NCI-H774 (cell line): ENCODE measurements at places on chromosomes 12 and 14.
A peak's percentile ranks its signal among the peaks of the same experiment; 100 is the strongest.

GRCh38 chr14:76786601-76787000 lies 25.3 kb downstream of the VASH1 start:
- DNase-seq = no peak

GRCh38 chr12:131415781-131416180 lies 295.1 kb upstream of the SFSWAP start:
- DNase-seq = no peak

DNA sequence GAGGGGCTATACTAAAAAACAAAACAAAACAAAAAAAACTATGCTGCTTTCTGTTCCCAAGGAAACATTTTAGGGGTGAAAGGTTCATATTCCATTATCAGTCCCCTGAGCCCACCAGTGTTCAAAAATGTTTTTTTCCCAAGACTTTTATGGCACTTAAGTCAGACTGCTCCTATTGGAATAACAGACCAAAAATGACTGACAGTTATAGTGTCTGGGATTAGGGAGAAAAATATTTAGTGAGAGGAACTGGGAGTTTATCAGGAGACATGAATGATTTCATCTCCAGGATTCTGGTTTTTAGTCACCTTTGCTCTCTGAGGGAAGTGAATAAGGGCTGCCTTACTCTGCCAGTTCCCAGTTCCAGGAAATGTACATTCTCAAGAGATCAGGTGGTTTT lies 68.0 kb downstream of the PDE3A start:
- DNase-seq = no peak

GRCh38 chr12:40622246-40622838 lies 69.9 kb upstream of the CNTN1 start:
- peak; percentile 49 for DNase-seq

GRCh38 chr12:125185740-125186470 lies 120.7 kb downstream of the AACS start:
- DNase-seq = peak; percentile 57

DNA sequence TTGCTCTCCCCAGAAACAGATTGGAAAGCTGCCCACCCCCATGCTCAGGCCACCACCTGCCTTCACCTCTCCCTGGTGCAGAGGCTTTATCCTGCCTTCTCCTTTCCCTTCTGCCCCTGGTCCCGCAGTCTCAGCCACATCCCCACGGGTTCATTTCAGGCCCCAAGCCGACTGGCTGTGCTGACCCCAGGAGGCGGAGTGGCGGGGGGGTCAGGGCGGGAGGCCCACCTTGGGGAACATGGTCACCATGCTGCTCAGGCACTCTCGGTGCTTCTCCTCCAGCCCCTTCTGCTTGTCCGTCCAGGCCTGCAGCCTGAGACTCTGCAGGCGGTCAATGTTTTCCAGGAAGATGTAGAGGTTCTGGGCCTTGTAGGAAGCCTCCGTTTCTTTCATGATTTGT lies 6.9 kb downstream of the FAM186B start:
- DNase-seq = no peak

- DNase-seq = no peak
These were observed 227.1 kb downstream of the GLT1D1 start for GRCh38 chr12:129080391-129080790.

- DNase-seq = no peak
These were observed 594.7 kb downstream of the CCER1 start for GRCh38 chr12:90360300-90360699.

- no peak for DNase-seq
These were observed 155.7 kb downstream of the DPF3 start for GRCh38 chr14:72738161-72738611.

DNA sequence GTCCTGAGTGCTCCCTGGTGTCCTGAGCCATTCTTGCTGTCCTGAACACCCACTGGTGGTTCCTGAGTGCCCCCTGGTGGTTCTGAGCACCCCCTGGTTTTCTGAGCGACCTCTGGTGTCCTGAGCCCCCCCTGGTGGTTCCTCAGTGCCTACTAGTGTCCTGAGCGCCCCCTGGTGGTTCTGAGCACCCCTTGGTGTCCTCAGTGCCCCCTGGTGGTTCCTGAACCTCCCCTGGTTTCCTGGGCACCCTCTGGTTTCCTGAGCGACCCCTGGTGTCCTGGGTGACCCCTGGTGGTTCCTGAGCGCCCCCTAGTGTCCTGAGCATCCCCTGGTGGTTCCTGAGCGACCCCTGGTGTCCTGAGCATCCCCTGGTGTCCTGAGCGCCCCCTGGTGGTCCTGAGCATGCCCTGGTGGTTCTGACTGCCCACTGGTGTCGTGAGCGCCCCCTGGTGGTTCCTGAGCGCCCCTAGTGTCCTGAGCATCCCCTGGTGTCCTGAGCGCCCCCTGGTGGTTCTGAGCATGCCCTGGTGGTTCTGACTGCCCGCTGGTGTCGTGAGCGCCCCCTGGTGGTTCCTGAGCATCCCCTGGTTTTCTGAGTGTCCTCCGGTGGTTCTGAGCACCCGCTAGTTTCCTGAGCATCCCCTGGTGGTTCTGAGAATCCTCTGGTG lies 473.1 kb downstream of the TMEM121 start:
- no peak for DNase-seq

DNA sequence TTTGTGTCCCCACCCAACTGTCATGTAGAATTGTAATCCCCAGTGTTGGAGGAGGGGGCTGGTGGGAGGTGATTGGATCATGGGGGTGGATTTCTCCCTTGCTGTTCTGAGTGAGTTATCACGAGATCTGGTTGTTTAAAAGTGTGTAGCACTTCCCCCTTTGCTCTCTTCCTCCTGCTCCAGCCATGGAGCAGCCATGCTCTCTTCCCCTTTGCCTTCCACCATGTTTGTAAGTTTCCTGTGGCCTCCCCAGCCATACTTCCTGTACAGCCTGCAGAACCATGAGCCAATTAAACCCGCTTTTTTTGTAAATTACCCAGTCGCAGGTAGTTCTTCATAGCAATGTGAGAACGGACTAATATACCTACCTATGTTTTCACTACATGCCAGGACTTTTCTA lies 2.6 kb upstream of the POC1B start:
- DNase-seq = no peak

- DNase-seq = no peak
These were observed 28.8 kb upstream of the DLGAP5 start for GRCh38 chr14:55220230-55220629.

GRCh38 chr14:77599889-77600288 lies 16.5 kb downstream of the SPTLC2 start:
- DNase-seq = no peak

DNA sequence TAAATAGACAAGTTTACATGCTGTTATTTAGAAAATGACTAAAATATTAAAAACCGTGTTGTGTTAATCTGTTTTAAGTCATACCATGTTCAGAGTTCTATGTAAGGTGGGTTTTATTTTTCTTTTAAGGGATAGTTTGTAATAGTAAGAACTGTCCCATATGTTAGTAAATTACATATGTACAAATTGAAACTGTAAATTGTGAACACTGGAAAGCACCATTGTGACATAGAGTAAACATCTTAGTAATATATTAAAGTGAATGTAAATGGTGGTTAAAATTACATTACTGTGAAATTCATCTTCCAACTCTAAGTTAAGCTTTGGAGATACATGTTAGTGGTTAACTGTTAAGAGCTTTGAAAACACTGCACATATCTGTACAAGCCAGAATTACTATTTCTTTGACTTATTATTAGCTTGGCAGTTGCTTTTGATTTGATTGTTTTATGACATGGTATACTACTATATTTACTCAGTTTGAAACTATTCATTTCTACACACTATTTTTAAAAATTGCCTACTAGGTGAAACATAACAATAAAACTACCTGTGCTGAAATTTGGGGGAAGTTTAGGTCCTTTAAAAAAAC lies 27.4 kb upstream of the DIP2B start:
- no peak for DNase-seq

DNA sequence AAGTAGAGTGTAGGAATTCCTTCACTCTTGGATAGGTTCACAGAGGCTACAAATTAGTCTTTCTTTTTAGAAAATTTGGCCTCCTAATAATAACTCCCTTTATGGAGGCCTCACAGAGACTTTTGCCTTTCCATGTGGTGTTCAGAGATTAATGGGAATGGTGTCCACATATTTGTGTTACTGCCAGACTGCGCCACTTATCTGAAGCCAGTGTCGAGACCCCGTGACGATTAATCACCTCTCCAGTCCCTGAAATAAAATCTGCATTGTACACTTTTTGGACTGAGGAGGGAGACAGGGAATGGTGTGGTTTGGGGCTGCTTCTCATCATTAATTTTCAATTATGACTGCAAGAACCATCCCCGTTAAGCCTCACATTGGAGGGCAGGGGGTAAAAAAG lies 980.5 kb downstream of the FLRT2 start:
- no peak for DNase-seq

DNA sequence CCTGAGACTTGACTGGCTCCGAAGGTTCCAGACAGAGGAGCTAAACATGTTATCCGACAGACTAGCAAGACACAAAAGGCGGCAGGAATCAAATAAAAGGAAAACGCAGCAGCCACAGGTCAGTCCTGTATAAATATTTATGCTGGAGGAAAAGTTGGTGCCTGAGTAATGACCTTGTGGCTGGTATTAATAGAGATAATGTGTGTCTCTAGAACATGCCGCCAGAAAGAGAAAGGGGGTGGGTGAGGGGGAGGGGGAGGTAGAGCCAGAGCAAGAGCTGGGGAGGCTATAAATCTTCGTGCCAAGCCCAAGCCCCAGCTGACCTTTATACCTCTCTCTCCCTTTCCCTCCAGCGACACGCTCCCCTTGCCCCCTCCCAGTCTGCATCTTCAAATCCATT lies 590.4 kb downstream of the MED13L start:
- no peak for DNase-seq

DNA sequence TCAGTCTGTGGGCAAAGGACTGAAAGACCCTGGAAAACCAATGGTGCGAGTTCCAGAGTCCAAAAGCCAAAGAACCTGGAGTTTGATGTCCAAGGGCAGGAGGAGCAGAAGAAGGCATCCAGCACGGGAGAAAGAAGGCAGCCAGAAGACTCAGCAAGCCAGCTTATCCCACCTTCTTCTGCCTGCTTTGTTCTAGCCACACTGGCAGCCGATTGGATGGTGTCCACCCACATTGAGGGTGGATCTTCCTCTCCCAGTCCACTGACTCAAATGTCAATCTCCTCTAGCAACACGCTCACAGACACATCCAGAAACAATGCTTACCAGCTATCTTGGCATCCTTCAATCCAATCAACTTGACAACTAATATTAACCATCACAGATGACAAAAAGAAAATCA lies 57.2 kb upstream of the CAPRIN2 start:
- DNase-seq = no peak

DNA sequence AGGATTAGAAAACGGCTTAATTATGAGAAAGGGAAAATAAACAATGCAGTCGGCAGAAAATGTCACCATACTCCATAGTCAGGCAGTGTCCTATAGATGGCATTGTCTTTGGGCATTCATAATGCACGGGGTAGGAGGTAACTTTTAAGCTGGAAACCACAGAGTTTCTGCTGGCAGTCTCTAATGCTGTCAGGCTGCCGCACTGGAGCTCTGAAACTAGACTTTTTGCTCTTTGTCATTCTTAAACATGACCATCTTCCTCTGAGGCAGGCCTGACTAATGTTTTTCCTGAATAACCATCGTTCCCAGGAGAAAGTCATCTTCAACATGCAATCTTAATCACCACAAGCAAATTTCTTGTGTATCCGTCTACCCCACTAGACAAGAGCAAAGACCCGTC lies 108.8 kb downstream of the ETNK1 start:
- DNase-seq = no peak

- peak; percentile 20 for DNase-seq
These were observed 123.4 kb downstream of the CCDC91 start for GRCh38 chr12:28313631-28314030.

- no peak for DNase-seq
These were observed 746.6 kb downstream of the LRFN5 start for GRCh38 chr14:42353315-42353714.

DNA sequence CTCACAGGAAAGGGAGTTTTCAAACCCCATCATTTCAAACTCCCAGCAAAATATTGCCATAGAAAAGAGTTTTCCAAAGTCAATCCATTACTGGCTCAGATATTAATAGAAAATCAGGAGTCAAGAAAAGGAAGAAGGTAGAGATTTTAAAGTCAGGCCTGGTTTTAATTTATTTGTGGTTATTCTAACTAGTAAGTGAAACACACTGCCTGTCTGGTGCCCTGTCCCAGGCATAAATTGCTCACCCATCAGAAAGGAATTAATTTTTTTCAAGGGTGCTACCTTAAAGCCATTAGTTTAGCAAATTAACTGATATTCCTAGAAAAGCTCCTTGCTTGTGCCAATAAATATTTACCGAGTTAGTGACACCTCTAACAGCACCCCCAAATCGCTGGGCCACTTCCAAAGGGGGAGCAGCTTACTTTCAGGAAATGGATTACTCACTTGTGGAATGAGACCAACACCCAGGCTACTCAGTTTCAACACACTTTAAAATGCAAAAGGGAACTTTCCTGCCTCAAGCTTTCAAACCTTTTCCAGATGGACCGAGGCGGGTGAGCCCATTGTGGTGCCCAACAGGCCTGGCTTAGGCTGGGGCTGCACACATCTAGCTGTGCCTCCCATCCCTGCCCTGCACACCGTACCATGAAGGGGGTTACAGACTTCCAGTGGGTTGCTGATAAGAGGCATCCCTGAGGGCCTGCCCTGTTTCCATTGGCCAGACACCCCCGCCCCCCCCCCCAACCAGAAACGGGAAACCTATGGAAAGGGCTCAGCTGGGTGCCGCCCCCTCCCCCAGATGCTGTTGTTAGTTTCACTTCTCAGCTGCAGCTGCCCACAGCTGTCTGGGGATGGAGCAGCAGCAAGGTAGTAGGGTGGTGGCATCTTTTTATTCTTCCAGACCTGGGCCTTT lies 117.2 kb downstream of the SAMD4A start:
- DNase-seq = no peak

DNA sequence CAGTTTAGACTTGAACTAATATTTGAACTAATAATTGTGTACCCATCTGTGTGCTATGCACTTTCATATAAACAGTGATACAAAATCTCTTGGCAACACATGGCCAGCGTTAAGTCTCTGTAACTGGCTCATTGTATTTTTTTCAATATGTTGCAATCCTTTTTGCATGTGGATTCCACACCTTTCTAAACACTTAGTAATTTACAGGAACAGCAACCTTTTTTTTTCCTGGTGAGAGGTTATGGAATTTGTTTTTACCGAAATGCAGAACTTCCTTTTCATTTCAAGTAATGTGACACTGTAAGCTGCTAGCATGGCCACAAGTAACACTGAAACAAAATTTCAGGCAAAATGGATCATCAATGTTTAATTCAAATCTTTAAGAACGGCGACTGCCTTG lies 45.4 kb upstream of the EPS8 start:
- DNase-seq = no peak

- no peak for DNase-seq
These were observed 2.7 kb upstream of the SEL1L start for GRCh38 chr14:81536241-81536771.

GRCh38 chr12:108297895-108298760 lies 41.0 kb downstream of the CMKLR1 start:
- no peak for DNase-seq

GRCh38 chr12:93759512-93760081 lies 82.4 kb downstream of the CRADD start:
- DNase-seq = no peak
